ENCODE measurements at places on chromosomes 2 and 18.
A peak's percentile ranks its signal among the peaks of the same experiment; 100 is the strongest.

- no peak for DNase-seq
Measured at GRCh38 chr18:25639596-25639995, 287.6 kb upstream of the ZNF521 start.

GRCh38 chr2:110877031-110877827 lies 144.9 kb downstream of the ACOXL start:
- no peak for DNase-seq

GRCh38 chr2:10987861-10988260 lies 76.1 kb downstream of the KCNF1 start:
- DNase-seq = no peak

DNA sequence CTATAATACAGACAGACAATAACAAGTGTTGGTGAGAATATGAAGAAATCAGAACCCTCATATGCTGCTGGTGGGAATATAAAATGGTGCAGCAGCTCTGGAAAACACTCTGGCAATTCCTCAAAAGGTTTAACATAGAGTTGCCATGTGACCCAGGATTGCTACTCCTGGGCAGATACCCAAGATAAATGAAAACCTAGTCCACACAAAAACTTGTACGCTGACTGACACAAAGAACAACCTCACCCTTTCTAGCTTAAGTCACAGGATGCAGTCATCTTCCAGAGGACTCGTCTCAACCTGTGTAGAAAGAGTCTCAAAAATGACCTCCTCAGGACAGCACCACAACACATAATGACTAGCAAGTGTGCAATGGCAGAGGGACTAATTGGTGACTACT lies 71.6 kb upstream of the ACAA2 start:
- no peak for DNase-seq

DNA sequence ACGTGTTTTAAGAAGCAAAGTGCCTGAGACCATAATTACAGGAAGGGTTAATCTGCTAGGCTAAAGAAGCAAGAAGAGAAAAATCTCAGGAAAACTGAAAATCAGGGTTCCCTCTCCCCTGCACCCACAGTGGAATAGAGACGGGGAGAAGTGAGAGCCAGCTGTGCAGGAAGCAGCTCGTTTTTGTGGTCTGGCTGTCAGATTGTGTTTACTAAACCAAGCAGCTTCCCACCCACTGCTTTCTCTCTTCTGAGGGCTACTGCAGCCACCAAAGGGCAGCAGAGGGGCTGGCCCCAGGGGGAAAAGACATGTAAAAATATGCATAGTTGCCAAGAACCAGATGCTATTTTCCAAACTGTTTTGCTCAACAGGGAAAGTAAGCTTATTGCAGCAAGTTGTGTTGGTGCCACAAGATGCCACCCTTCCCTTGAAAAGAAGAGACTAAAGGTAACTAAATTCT lies 72.6 kb upstream of the THUMPD2 start:
- no peak for DNase-seq

DNA sequence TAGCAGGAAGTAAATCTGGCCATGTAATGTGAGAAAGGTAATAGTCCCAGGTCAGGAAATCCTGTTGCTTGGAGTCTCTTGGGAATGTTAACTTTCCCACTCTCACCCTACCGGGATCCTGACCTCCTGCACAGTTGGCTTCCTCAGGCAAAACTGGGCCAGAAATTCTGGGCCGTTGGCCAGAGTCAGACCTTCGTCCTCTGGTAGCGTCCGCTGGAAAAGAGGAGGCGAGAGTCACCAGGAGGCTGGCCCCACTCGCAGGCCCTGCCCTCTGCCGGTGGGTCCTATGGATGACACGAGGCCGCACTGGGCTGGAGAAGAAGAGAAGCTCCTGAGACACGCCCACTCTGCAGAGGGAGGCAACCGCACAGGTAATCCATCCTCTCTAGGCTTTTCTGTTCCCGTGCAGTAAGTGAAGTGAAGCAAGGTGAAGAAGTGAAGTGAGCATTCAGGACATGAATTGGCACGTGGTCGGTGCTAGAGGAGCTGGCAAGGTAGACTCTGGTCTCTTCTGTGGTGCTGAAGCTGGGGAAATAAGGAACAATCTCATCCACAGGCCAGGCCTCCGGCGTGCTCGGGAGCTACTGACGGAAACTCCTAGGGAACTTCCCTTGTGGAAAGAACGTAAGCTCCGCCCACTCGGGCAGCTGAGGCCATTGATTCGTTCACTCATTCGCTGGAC lies 182.7 kb upstream of the GLI2 start:
- DNase-seq = no peak

DNA sequence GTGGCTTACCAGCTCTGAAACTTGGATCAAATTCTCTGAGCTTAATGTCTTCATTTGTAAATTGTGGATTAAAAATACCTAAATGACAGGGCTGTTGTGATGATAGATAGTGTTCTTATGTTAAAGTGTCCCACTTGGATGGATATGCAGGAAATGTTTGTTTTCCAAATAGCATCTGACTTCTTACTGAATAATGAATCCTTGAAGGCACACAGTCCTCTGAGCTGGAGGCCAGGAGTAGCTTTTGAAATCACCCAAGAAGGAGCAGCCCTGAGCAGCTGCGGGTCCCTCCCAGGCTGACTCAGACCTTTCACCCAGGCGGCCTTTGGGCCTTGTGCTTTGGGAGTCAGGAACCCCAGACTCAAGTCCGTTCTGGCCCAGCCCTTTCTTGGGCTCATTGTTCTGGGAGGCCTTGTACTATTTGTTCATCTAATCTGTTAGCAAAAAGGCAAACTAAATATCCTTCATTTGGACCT lies 173.0 kb upstream of the GATA6 start:
- DNase-seq = no peak

DNA sequence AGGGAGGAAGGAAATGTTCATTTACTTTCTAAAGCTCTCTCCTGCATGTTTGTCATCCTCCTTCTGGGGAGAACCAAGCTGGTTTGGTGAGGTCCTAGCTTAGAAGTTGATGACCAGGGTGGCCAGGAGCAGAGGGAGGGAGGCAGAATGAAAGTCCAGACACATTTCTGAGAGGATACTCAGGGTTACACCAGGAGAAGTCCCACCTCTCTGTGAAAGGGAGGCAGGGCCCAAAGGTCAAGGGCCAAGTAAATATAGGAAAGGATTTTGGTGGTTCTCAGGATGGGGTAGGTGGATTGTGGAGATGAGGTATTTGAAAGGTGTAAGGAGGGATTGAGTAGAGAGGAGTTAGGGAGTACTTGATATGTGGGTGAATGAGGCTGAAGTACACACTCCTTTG lies 58.0 kb upstream of the FBXO11 start:
- no peak for DNase-seq

- DNase-seq = no peak
Measured at GRCh38 chr2:74902281-74902860, 56.1 kb upstream of the POLE4 start.

DNA sequence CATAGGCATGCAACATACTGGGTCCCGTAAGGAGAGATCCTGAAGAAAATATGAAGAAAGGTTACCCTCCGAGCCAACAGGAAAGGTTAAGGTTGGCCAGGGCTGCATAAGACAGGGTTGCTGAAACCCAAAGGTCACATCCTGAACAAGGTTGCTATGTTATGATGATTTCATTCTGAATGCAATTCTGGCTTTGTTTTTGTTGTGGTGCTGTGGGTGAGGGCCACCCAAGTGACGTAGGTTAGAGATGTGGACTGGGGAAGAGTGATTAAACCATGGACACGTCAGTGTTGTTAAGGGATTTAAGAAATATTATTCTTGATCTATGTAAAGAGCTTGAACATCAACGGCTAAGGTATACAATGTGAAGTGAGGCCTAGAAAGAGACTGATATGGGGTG lies 60.0 kb downstream of the ZEB2 start:
- no peak for DNase-seq

DNA sequence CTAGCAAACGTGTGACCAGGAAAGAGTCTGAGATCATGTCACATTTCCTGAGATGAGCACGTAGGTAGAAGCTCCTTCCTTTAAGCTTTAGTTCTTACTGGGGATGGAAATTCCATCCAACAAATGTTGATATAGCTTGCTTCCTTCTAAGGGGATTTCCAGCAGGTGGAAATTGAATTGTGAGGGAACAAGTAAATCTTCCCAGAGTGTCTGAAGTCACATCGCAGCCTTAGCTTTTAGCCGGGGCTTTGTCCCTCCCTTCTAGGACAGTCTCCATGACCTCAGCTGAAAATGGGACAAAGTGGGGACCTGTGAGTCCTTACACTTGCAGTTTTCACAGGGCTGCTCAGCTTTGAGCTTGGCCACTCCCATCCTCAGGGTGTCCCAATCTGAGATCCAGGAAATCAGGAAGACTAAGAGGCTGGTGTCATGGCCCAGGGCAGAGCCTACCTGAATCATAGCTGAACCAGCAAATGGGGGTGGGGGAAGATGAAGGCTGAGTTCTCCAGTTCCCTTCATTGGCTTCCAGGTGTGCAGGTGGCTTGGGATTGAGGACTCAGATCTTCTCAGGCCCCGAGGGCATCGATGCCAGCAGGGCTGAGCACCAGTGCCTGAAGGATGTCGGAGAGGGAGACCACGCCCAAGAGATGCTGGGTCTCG lies 8.3 kb downstream of the PRKAG3 start:
- no peak for DNase-seq

DNA sequence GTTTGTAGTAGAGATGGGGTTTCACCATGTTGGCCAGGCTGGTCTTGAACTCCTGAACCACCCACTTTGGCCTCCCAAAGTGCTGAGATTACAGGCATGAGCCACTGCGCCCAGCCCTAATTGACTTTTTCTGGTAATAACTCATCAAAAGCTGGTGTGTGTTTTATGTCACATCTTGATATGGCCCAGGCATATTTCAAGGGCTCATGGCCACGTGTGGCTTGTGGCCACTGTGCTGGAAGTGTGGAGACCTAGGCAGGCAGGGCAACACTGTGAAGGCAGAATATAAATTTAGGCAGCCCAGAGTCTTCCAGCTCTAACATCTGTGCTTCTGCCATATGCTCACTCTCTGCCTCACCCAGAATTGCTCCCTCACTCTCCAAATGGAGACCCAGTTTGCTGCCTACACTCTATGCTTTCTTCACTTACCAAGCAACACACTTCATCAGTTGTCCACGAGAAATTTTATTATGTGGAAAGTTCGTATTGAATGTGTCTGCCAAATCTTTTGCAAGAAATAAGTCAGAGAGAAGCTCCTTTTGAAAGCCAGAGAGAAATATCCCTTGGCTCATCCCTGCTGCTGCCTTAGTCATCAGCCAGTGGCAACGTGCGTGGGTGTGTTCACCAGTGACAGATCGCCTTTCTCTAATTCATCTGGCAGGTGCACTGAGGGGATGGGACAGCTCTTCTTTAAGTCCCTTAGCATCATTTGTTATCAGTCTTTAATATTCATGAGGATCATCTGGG lies 129.4 kb upstream of the CXCR4 start:
- DNase-seq = no peak

DNA sequence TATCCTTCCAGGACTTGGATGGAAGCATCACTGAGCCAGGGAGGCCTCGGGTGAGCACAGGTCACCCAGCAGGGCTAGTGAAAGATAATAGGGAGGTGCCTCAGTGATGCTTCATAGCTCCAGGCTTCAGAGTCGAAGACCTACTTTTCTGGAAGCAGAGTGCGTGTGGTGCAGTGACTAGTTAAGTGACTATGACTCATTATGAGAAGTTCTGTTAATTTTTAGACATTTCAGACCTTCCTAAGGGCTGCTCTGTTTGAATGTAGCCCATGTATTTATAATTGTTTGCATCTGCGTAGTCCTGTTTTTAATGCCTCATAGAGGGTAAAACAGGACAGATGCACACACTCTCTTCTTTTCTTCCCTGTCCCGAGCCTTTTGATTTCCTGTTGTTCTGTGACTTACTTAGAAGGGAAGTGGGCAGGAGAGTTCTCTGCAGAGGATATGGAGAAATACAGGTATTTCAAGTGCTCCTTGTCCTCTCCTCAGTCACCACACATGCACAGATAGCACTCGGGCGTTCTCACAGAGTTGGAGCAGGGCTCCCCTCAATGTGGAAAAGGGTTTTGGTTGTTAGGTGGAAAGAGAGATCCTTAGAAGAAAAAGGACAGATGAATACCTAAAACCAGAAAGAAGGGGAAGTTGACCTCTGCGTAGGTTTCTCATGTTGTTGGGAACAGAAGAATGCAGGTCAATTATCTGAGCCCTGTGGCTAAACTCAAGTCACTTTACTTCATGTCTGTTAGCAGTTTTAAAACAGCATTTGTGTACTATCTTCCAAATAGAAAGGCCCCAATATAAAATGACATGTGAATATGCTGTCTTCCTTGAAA lies 34.7 kb downstream of the RALB start:
- DNase-seq = peak; percentile 53

GRCh38 chr2:71547616-71548285 lies 94.4 kb downstream of the DYSF start:
- no peak for DNase-seq

- DNase-seq = no peak
Measured at GRCh38 chr2:240624950-240625621, at the start of gene GPR35. GPR35 (plus strand) TSS chr2:240625480; CDS start chr2:240629953, 4,473 bp downstream.

DNA sequence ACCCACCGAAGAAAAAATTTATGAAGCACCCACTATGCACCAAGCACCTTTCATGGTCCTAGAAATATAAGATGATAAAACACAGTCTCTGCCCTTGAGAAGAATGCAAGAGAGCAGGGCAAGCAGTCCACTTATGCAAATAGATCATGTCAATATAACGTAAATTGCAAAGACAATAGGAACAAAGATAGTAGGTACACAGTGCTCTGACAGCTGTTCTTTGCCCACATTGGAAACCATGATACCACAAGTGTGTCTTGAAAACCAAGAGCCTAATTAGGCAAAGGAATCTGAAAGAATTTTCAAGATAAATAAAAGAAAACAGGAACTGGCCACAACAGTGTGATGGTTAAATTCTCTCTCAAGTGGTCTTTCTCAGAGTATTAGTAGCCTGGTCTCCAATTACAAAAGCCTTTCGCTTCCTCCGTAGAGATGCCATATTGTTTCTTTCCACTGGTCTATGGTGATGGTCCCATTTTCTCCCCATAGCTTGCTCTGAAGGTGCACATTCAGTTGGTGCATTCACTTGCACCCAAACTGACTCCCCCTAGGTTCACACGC lies 108.5 kb downstream of the VWC2L start:
- DNase-seq = no peak
